ENCODE measurements at places on chromosomes 6 and 20.
A peak's percentile ranks its signal among the peaks of the same experiment; 100 is the strongest.

DNA sequence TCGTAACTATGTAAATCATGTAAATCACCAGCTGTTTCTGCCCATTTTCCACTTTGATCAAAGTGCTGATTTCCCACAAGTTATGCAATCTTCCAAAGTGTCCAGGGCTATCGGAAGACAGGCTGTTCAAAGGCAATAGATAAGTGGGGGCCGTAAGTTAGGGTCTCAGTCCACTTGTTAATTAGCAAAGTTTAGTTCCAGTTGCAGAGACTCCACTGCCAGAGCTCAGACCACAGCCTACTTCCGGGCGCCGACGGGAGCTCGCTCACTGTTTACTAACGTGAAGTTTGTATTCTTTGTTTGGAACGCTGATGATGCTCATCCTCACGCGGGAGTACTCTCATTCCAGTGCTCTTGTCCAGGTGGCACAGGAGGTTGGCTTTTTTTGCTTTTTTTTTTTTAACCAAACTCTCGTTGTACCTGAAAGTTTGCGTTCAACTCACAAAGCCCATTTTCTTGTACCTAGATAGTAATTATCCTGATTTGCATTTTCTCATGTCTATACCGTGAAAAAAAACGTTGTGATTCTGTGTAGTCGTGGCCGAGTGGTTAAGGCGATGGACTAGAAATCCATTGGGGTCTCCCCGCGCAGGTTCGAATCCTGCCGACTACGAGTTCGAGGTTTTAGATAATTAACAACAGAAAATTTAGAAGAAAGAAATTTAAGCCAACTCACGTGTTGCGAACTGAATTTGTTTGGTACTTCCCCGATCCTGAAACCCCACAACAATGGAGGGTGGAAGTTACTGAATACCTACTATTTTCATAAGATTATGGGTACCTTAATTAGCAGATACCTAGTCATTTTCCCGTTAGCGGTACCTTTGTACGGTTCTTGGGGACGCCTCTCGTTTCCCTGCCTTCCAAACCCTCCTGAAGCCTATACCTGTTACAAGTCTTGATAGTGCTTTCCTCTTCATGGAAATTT lies 29.9 kb upstream of the ZNF184 start:
- DNase-seq: no peak

DNA sequence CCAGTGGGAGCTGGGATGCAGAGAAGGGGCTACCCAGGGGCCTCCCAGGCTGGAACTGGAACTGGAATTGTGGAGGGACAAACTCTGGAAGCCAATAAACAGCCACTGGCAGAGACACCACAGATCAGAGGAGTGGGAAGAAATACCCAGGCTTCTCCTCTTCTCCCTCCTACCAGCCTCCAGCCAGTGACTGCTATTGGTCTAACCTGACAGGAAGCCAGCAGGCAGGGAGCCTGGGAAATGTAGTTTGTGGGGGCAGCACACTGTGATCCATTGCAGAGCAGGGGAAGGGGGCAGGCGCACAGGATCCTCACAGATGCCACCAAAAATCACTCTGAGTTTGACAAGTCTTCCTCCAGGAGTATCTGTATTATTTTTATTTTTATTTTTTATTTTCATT lies 12.1 kb upstream of the MLN start:
- DNase-seq: no peak

GRCh38 chr6:46921059-46921458 lies 679 bp downstream of the ADGRF5 start:
- DNase-seq: no peak

DNA sequence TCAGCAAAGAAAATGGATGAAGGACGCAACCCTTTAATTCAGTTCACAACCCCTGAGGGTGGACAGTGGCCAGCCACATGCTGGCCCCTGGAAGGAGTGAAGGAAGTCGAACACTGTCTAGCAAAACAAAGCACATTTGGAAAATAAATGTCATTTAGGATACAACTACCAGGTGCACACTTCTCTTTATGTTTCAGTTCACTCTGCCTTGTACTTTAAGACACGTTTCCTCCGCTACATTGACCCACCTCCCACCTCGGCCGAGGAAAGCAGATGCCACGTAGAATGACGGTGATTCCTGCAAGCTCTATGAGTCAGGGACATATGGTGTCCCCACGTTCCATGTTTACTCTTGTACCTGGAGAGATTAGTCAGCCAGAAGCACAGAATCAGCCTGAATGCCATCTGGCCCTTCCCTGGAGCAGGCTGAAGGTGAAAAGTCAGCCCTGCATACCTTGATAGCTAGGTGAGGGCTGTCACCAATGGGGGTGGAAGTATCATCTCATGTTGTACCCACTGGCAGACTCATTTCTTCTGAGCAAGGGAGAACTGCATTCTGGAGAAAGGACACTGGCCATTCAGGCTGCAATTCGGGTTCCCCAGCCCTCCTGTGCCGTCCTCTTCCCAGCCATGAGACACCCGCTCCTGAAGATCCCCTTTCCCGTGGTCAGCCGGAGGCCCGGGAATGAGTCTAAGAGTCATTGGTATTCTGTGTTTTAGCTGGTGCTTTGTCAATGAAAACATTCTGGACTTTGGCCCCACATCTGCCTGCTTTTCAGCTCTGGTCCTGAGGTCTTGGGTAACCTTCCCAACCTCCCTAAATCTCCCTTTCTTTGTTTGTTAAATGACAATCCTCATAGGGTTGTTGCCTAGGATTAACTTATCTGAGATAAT lies 60.6 kb downstream of the FOXA2 start:
- no peak for DNase-seq

DNA sequence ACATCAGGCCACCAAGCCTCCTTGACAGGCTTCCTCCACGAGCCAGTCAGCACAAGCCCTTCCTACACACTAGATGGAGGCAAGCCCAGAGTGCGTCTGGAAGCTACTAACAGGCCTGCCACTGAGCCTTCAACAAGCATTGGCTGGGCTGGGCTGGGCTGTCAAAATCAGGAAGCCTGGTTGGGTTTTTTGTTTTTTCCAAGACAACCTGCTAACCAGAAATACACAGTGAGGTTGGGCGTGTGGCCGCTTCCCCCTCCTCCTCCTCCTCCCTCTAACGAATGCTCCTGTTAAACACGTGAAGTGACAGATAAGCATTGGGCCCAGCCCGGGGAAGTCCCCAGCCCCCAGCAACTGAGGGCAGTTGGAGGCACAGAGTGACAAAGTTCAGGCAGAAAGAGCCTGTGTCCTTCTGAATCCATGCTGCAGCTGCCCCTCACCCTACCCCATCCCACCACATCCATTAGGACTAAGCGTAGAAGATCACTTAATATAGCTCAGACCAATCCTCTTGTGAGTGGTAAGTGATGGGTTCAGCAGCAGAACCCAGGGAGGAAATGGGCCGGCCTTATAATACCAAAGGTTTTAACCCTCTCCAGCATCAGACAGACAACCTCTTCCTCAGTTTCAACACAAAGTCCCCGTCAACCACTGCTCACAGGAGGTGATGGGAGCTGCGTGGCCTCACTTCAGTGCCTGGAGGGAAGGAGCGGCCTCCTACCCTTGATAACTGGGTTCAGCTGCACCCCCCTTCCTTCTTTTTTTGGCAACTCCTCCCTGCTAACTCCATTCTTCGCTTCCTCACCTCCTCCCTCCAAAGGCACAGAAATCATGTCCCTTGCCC lies 1.1 kb downstream of the NFATC2 start:
- DNase-seq: peak; percentile 84

DNA sequence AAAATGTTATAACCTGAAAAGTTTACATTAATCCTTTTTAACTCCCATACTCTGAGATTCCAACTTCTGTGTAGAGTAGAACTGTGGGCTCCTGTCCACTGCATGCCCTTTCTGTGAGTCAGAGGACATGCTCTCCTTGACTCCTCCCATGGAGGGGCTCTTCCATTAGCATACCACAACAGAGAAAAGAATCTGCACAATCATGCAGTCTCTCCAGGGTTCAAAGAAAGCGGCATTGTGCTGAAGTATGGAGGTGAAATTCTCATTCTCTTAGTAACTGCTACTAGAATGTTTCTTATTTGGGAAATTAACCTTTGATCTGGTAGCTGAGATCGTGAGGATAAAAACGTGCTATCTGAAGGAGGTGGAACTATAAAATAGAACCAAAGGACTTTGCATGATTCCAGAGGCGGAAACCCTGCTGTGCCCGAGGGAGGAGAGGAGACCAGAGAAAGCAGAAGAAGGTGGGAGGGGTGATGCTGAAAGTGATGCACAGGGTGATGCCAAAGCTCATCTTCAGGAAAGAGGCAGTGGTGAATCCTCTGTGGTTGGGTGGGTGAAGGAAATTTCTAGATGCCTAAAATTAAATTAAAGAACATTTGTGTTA lies 202.2 kb upstream of the PCSK2 start:
- DNase-seq: no peak
